ENCODE measurements at places on chromosomes 2 and 18.

DNA sequence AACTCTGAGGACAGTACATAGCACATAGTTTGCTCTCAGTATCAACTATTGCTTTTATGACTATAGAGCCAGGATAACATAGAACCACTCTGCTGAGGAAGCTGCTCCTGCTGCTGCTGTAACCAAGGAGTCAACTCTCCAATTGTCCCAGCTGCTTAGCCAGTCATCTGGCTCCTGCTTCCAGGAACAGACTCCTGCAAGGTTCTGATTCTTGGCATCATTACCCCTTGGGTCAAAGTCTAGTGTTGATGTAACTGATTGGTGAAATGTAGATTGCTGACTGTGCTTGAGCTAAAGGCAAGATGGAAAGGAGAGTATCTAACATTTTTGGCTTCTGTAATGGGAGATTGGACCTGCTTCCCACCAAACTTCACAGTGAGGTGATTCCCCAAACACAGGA, 261.9 kb upstream of the FSHR start:
- DNase-seq: no peak

DNA sequence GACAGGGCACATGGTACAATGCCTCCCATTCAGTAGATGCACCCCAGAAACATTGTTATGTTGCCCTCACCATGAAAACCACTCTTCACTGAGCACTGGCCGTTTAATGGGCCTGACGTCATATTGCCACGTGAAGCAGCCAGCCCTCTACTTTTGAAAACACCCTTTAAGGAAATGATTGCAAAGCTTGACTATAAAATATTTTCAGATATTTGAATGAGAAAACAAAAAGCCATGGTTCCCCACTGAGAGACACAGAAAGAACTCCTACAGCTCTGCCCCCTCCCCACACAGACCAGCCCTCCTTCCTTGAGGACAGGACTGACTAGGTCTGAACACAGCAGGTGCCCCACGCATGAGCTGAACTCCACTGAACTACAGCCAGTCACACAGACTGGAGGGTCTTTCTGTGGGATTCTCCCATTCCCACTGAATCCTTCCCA, 349.1 kb downstream of the ANAPC1 start:
- DNase-seq: peak; percentile 47

- DNase-seq: no peak
Observed at GRCh38 chr18:10094655-10095054, 180.8 kb downstream of the VAPA start.

DNA sequence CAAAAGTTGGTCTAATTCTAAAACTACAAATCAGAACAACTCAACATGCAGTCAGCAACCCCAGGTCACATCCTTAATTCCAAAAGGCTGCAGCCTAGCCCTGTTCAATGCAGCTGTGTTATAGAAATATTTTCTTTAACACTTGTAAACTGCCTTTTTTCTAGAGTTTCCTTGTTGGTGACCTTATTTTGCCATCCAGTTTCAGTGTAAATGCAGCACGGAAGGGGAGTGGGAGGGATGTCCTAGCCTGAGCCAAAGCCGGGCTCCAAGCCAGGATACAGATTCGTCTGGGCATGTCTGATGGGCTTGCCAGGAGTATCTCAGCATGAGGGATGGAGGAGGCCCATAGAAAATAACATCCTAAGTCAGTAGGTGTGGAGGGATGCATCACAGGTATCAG, 17.7 kb upstream of the SP3 start:
- no peak for DNase-seq

GRCh38 chr2:88919087-88919738, 227.7 kb downstream of the RPIA start:
- DNase-seq: no peak

DNA sequence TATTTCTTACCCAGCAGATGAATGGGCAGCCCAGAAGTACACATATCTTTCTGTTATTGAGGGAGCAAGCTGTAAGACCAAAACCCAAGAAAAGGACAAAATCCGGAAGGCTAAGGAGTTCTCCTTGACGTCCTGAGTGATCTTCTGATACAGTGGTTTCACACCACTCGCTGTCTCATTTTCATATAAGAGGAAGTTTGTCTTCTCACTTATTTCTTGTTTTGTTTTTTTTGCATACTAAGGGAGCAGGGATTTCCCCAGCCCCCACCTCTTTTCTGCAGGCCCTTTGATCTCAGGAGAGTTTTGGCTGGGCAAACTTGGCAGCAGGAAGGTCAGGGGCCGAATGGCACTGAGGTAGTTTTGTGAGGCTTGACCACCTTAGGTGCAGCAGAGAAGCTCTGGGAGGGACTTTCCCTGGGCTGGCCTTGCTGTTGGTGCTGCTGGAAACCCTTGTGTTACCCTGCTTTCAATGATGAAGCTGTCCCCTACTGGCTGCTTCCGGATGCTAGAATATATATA, 13.3 kb downstream of the CHRNA1 start:
- DNase-seq: no peak

DNA sequence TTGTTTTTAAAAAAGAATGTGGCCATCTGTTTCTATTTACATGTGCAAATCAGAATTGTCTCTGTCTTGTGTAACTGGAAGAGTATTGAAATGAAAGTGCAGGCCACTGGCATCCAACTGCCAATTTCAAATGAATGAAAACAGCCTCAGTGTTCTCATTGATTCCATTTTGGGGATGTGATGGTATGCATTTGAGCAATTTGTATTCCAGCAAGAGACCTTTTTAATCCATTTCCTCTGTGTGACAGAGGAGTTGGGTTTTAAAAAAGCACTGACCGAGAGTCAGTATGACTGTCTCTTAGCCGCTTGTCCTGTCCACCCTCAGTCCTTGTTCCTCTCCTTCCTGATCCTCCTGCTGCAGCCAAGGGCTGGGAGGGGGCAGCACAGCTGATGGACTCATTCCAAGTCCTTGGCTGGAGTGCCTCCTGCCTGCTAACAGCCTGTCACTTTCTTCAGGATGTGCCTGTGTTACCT, 50.0 kb downstream of the ASAP2 start:
- peak; percentile 39 for DNase-seq

- no peak for DNase-seq
Observed at GRCh38 chr2:107553539-107553938, 273.2 kb upstream of the RGPD4 start.

DNA sequence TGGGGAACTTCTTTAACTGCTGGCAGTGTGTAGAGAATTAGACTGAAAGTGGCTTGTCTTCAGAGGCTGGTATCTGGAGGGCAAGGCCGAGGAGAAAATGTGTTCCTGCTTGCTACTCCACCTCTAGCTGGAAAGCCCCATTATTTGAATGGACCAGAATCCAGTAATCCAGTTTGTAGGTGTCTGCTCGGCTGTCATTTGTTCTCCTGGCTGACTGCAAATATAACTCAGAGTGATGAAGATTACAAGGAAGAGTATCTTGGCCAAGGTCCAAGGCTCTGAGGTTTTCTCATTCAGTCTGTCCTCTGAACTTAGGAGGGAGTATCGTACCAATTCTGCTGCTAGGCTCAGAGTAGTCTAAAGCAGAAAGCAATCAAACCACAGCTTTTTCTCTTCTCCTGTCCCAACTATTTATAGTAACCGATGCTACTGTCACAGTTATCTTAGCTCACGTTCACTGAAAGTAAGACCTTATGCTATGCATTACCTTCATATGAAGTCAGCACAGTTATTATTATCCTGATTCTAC, 228.6 kb downstream of the SETBP1 start:
- DNase-seq: peak; percentile 20

DNA sequence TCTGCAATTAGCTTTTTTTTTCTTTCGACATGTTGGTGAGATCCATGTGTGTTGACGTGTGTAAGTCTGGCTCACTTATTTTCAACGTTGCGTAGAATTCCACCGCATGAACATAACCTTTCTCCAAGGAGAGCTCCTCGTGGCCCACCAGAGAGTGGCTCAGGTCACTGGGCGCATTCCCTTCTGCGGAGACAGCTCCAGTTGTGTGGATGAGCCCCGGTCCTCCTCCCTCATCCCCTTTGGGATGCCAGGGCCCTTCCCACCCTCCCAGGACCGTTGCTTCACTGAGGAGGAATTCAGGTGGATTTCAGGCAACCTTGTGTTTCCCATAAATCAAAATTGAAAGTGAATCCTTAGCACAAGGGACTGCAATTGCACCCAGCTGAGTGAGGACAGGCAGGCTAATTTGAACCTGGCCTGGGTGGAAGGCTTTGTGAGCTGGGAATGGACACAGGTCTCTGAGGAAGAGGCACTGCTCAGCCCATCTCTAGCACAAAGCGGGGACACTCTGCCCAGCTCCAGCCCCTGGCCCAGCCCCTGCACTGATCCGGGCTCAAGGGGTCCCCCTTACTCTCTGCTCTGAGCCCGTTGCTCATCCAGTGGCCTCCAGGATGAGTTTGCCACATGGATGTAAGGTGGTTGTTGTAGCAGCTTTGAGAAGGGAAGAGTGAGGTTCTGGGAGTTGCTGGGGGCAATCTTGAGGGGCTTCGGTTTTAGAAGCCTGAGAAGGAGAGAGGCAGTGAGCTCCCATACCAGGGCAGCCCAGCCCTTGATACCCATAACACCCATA, 57.8 kb upstream of the HAAO start:
- DNase-seq: no peak

DNA sequence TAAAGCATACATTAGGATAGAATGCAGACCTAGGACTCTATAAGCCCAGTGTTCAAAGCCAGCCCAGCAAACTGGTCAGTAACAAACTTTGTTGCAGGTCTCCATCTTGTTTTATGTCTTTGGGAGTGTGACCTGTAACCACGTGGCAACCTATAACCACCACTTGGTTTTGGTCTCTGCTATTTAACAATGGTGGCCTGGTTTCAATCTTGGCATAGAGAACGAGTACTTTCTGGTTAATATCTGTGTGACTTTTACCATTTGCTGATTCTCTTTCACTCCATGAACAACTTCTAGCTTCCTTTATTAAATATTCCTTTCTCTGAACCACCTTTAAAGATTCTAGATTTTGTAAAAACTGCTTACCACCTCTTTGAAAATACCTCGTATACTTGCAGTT, 118.5 kb downstream of the KCNS3 start:
- DNase-seq: no peak

- no peak for DNase-seq
Observed at GRCh38 chr2:156903335-156903734, 354.2 kb upstream of the GALNT5 start.

GRCh38 chr2:199847181-199847864, 3.7 kb downstream of the FTCDNL1 start:
- DNase-seq: no peak

GRCh38 chr2:27494284-27494943, 586 bp downstream of the FNDC4 start:
- no peak for DNase-seq

GRCh38 chr2:45918463-45919159, 267.1 kb downstream of the PRKCE start:
- DNase-seq: no peak

GRCh38 chr18:55089610-55090009, 130.3 kb upstream of the CCDC68 start:
- peak; percentile 36 for DNase-seq

- no peak for DNase-seq
Observed at GRCh38 chr2:126771094-126771493, 115.1 kb downstream of the GYPC start.

DNA sequence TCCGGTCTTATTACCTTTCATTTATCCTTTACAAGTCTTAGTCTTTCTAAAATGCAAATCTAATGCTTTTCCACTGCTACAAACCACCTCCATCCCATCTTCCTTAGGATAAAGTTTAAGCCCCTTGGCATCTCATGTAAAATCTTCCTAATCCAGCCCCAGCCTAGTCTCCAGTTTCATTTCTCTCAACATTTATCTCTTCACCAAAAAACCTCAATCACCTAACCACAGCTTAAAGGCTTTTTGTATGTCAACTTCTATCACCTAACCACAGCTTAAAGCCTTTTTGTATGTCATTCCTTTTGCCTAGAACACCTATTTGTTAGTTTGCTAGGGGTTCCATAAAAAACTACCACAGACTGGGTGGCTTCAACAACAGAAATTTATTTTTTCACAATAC, 4.2 kb downstream of the TRAK2 start:
- no peak for DNase-seq

DNA sequence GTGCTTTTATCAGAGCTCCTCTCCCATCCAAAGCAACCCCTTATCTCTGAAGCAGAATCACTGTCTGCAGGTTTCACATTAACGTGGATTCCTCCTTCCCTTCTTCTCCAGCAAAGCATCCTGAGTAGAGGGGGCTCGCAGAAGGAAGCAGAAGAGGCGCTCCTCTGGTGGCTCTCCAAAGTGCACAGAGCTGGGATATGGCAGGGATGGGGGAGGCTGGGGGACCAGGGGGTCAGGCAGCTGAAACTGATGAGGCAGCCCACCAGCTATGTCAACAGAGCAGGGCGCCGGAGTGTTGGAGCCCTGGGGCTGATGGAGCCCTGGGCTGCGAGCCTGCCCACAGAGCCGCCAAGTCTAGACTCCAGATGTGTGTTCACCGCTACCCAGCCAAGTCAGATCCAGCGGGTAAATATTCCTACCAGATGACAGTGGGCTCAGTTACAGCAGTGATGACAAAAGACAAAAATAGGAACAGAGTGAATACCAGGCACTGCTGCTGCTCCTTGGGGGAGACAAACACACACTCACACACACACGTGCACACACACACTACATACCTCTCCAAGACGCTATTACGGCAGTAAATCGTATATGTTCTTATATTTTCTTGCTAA, 678.3 kb upstream of the ID2 start:
- DNase-seq: peak; percentile 73

DNA sequence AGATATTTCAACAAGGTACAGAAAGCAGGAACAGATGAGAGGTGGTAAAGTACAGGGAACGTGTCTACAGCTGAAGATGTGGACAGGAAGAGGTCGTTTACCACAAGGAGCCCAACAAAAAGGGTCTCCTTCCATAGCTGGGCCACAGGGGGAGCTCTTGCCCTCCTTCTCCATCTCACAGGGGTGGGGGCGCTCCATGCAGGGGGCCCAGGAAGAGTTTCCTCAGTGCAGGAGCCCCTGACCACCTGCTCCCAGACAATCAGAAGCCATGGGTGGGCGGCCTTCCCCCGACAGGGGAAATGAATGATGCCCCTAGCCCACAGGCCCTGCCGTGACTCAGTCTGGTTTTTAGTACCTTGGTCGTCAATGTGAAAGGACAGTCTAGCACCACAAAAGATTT, 163.6 kb upstream of the ZNF516 start:
- no peak for DNase-seq

- no peak for DNase-seq
Observed at GRCh38 chr2:240783819-240784621, 36.0 kb downstream of the KIF1A start.

DNA sequence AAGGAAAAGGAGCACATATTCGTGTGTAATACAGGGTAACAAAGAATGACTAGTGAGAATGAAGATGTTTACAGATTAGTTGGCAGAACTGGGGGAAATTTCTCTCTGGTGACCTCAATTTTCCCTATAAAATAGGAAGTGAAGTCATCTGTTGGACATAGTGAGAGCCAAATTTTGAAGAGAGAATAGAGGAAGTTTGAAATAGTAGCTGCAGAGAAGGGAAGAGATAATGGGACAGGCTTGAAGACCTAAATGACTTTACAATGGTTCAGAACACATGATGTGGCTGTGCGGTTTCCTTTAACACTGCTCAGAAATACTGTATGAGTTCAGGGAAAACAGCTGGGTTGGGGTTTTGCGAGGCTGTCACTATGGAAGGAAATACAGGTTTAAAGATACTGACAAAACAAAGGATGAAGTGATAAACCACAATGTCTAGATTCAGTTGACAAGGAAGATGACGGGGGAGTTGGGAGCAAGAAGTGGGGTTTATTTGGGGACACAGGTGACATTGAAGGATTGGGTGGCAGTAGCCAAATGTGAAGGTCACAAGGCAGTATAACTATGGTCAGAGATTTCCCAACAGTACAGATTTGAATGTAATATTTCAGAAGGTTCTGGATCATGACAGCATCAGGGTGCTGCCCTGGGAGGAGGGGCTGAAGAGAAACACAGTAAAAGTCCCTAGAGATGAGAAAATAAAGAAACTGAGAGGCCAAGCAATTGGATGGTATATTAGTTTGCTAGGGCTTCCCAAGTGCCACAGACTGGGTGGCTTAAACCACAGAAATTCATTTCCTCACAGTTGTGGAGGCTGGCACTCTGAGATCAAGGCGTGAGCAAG, 82.6 kb upstream of the TANK start:
- DNase-seq: no peak

Measured in fibroblast of skin of left quadriceps (primary cell).